MCF 10A (cell line): ENCODE measurements at places on chromosomes 12 and 14. TPM values are rescaled to one million over a fixed set of nuclear protein-coding genes. Genes with fewer than 3 reads are reported as not detected.

GRCh38 chr12:29844667-29845066, 60.9 kb upstream of the TMTC1 start:
- peak; percentile 35 for DNase-seq

- no peak for DNase-seq
These were observed 43.7 kb upstream of the TSPAN9 start for GRCh38 chr12:3033539-3033867.

GRCh38 chr14:102229071-102229738, 75.8 kb downstream of the MOK start:
- no peak for DNase-seq

- DNase-seq = no peak
These were observed 43.0 kb upstream of the NTF3 start for GRCh38 chr12:5388581-5389535.

The MYH6 gene
- not detected in 2 replicates for total RNA-seq

DNA sequence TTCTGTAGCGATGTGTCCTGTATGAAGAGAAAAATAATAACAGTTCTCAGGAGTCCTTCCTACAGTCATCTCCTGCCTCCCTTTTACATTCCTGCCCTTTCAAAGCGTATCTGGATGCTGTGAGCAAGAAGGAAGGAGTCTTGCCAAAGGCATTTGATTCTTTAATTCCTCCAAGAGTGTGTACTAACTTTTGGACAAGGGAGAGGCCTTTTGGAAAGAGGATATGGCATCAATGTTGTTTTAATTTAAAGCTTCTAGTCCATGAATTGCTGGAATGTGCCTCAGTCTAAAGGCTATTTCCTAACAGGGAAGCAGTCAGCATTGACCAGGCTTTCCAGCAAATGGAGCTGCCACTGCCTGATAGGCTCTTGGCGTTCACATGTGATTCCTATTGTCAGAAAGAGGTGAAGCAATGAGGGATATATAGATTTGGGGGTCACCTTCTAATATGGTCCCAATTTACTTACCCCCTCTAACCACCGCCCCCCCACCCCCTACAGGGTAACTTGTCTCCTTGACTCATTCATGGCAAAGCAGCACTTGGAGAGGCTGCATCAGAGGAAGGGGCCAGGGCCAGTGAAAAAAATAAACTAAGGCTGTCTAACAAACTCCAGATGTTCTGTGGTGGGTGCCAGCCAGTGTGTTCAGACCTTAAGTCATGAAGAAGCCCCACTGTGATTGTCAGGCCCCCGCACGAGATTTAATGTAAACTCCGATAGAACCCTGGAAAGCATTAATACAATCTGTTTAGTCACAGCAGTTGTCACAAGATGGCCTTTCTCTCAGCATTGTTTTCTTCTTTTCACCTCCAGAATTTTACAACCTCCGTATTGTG, 220.3 kb downstream of the FBXL14 start:
- DNase-seq = no peak

The HOXC13 gene
- total RNA-seq = 5.3 and 6.0 TPM in 2 replicates

The METTL25 gene
- 3.4 and 4.1 TPM in 2 replicates for total RNA-seq

DNA sequence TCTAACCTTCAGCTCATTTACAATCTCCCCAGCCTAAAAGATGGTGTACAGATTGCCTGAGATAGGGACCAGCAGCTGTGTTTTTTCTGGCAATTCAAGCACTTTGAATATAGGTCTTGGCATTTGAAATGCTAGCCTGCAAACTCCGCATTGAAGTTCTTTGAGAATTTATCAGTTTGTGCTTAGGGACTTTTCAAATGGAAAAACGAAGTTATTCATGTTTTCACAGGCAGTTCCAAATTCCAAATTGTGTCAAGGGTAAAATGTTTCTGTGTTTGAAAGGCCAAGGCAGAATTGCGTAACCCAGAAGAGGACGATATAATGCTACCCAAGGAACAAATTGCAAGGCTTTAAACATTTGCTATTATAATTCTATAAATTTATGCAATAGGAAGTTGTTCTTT, 168.9 kb upstream of the RASSF8 start:
- DNase-seq = no peak

The CLEC14A gene
- total RNA-seq = not detected in 2 replicates
